GM23248 (cell line): ENCODE measurements at places on chromosomes 2 and 18.
A peak's percentile ranks its signal among the peaks of the same experiment; 100 is the strongest.

DNA sequence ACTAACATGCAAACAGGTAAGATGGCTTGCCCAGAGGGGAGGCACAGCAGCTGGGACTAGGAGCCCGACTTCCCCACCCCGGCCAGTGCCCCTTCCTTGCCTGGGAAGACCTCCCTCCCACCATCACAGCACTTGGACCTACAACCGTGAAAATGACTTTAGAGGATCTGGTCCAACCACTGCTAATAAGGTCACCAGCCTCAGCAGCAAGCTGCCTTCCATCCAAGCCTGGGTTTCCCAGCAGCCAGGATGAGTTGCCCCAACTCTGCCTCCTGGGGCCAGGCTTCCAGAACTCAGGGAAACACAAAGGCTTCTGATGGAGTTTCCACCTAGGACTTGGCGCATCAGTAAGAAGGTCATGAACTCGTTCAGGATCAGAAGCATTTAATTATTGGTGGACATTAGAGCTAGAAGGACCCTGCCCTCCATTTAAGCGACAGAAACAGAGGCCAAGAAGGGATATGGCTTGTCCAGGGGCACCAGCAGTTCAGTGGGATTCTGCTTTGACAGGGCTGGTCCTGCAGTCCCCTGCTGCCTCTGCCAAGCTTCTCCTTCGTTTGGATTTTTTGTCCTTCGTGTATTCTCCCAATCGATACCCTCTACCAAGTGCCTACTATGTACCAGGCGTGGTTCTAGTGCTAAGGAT is 403.0 kb upstream of the ID2 start:
- 0 out of 2 replicates have a peak, but pooled peaks cover 3% of the 10 kb centered on the region for H3K27me3 ChIP-seq
- DNase-seq: no peak
- no peak overlapping the region for H3K4me3 ChIP-seq

DNA sequence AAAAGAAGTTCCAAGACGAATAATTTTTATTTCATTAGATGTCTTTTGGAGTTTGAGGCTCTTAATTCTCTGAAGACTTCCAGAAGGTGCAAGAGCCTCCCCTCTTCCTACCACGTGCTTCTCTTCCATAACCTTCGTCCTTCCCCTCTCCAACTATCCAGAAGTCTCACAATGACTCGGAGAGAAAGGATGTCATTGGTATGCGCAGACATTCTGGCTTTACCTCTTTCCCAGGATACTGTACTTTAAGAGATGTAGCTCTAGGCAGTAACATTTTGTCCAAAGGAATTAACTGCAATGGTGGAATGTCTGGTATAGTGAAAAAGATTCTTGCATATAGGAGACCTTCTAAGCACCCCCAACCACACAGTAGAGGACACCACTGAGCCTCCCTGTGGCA is 249.0 kb upstream of the OSR1 start:
- no peaks in the 10 kb centered on the region for H3K36me3 ChIP-seq
- peaks cover 37% of the 10 kb centered on the region for H3K4me1 ChIP-seq
- H3K27me3 ChIP-seq: no peaks in the 10 kb centered on the region
- DNase-seq: peak; percentile 35
- H3K4me3 ChIP-seq: peak overlapping the region; percentile 30

DNA sequence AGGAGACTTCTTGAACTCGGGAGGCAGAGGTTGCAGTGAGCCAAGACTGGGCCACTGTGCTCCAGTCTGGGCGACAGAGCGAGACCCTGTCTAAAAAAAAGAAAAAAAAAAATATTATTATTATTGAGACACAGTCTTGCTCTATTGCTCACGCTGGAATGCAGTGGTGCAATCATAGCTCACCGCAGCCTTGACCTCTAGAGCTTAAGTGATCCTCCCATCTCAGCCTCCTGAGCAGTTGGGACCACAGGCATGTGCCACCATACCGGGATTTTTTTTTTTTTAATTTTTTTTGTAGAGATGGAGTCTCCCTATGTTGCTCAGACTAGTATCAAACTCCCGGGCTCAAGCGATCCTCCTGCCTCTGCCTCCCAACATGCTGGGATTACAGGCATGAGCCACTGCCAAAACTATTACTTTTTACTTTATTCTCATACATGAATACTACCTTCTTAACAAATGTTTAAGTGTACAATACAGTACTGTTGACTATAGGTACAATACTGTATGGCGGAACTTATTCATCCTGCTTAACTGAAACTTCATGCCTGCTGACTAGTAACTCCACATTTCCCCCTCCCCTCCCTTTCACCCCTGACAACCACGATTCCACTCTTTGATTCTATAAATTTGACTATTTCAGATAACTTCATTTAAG is 15.5 kb downstream of the FBXO11 start:
- no peak overlapping the region for H3K27ac ChIP-seq
- no peaks in the 10 kb centered on the region for H3K27me3 ChIP-seq

DNA sequence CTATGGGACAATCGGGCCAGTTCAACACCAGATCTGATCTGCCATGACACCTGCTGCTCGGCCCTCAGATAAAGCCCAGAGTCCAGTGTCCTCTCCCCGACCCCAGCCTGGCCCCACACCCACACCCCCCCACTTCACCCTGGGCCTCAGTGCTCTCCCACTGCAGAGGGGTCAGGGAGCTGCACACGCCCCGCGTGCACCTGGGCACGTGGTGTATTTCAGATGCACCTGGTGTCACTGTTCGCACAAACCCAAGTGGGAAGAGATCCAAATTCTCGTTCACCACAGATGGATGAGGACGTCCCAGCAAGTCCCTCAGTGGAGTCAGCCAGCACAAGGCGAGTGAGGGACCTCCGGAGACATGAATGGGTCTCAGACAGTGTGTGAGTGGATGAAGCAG is 161.3 kb downstream of the RTP5 start:
- peaks cover 70% of the 10 kb centered on the region for H3K27me3 ChIP-seq
- peaks cover 12% of the 10 kb centered on the region for H3K4me1 ChIP-seq
- H3K4me3 ChIP-seq: no peak overlapping the region

GRCh38 chr2:115071534-115071933 is 629.1 kb downstream of the DPP10 start:
- no peak overlapping the region for H3K27ac ChIP-seq
- no peaks in the 10 kb centered on the region for H3K4me1 ChIP-seq
- H3K4me3 ChIP-seq: no peak overlapping the region
- no peaks in the 10 kb centered on the region for H3K27me3 ChIP-seq

- H3K27me3 ChIP-seq: no peaks in the 10 kb centered on the region
- no peak for DNase-seq
- H3K27ac ChIP-seq: no peak overlapping the region
- no peaks in the 10 kb centered on the region for H3K36me3 ChIP-seq
- no peak overlapping the region for H3K4me3 ChIP-seq
These were observed 351.4 kb upstream of the CDH20 start for GRCh38 chr18:60981682-60982328.

DNA sequence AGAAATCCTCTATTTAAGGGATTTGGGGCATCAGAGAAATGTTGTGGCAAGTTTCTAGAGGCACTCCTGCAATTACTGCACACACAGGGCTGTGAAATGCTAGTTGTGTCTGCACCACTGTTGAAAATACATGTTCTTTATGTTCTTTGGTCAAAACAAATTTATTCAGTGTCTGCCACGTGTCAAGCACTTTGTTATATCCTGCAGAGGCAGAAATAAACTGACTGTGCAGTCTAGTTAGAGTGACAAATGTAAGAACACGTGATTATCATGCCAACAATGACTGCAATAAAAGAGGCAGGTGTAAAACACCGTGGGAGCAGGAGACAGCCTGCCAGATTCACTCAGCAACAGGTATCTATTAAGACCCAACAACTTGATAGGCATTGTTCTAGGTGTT is 423.3 kb downstream of the LRP1B start:
- no peaks in the 10 kb centered on the region for H3K27me3 ChIP-seq
- H3K4me1 ChIP-seq: no peaks in the 10 kb centered on the region
- H3K36me3 ChIP-seq: no peaks in the 10 kb centered on the region
- no peak overlapping the region for H3K27ac ChIP-seq
- H3K4me3 ChIP-seq: no peak overlapping the region
- DNase-seq: no peak

- no peak overlapping the region for H3K27ac ChIP-seq
- H3K4me3 ChIP-seq: no peak overlapping the region
- no peaks in the 10 kb centered on the region for H3K27me3 ChIP-seq
- no peak for DNase-seq
These were observed 3.9 kb downstream of the TP53I3 start for GRCh38 chr2:24080701-24081100.

GRCh38 chr2:112915300-112916144 is 4.6 kb downstream of the IL37 start:
- H3K4me3 ChIP-seq: no peak overlapping the region
- H3K4me1 ChIP-seq: no peaks in the 10 kb centered on the region
- peaks cover 27% of the 10 kb centered on the region for H3K27me3 ChIP-seq
- H3K27ac ChIP-seq: no peak overlapping the region
- no peaks in the 10 kb centered on the region for H3K36me3 ChIP-seq

DNA sequence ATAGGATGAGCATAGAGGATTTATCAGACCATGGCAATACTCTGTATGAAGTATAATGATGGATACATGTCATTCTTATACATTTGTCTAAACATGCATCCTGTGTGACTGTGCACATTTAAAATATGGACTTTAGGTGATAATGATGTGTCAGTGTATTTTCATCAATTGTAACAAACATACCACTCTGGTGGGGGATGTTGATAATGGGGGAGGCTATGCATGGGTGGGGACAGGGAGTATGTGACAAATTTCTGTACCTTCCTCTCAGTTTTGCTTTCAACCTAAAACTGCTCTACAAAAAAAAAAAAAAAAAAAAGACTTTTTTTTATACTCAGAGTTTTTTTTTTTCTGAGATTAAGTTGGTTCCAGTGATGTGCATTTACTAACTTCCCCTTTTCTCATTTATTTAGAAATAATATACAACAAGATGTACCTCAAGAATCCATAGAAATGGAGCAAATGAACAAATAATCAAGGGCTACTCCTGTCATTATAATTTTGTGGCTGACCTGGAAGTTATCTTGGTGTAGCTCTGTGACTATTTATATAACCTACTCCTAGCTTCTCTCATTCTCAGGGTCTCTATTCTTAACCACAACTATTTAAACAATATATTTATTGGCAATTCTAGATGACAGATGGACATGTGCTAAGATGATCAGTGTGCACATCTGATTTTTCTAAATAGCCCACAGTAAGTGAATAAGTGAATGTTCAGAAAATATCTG is 108.9 kb upstream of the ITGA4 start:
- H3K27me3 ChIP-seq: no peaks in the 10 kb centered on the region
- H3K4me3 ChIP-seq: no peak overlapping the region
- DNase-seq: no peak
- H3K4me1 ChIP-seq: no peaks in the 10 kb centered on the region
- H3K36me3 ChIP-seq: no peaks in the 10 kb centered on the region

DNA sequence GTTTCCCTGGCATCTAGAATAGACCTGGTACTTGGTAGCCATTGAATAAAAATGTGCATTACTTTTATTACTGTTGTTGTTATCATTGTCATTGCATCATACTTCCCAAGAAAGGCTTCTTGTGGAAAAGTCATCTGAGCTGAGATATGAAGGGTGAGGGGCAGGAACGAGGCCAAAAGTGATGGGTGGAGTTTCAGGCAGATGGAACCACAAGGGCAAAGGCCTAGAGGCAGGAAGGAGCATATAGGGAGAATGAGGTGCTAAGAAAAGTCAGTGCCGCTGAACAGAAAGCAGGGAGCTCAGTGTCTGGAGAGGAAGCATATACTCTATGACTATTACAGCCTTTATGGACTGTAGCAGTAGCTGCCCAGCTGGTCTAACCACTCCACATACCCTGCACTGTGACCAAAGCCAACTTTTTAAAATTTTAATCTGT is 219.3 kb downstream of the SPP2 start:
- H3K4me1 ChIP-seq: peaks cover 8% of the 10 kb centered on the region
- no peaks in the 10 kb centered on the region for H3K27me3 ChIP-seq
- no peak overlapping the region for H3K27ac ChIP-seq
- H3K36me3 ChIP-seq: no peaks in the 10 kb centered on the region
- DNase-seq: peak; percentile 38
- H3K4me3 ChIP-seq: no peak overlapping the region

DNA sequence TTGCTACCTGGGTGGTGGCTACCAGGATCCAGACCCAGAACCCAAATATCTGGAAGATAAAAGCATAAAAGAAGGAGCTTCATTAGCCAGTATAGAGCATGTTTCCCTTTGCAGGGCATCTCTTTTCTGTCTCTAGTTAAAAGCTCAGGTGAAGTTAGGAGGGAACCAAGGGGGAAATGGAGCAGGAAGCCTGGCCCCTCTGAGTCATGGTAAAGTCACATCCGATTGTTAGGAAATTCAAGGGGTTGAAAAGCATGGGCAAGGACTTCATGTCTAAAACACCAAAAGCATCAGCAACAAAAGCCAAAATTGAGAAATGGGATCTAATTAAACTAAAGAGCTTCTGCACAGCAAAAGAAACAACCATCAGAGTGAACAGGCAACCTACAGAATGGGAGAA is 126.9 kb downstream of the RPIA start:
- no peaks in the 10 kb centered on the region for H3K4me1 ChIP-seq
- H3K4me3 ChIP-seq: no peak overlapping the region
- H3K36me3 ChIP-seq: no peaks in the 10 kb centered on the region
- no peak overlapping the region for H3K27ac ChIP-seq
- no peak for DNase-seq
- no peaks in the 10 kb centered on the region; the same call in 1 of the 2 replicates for H3K27me3 ChIP-seq

- no peak overlapping the region for H3K4me3 ChIP-seq
- H3K36me3 ChIP-seq: no peaks in the 10 kb centered on the region
- H3K27me3 ChIP-seq: no peaks in the 10 kb centered on the region
- DNase-seq: no peak
- peak overlapping the region; percentile 38 for H3K27ac ChIP-seq
These were observed 43.2 kb downstream of the CYB5A start for GRCh38 chr18:74248595-74248994.

GRCh38 chr18:21115519-21116411 is 4.2 kb upstream of the ROCK1 start:
- DNase-seq: peak; percentile 94
- no peaks in the 10 kb centered on the region for H3K27me3 ChIP-seq
- peaks cover 50% of the 10 kb centered on the region for H3K4me1 ChIP-seq
- peak overlapping the region; percentile 94 for H3K27ac ChIP-seq

GRCh38 chr2:233247116-233247515 is 4.4 kb upstream of the ATG16L1 start:
- H3K4me1 ChIP-seq: peaks cover 4% of the 10 kb centered on the region; the same call in 1 of the 2 replicates
- no peak overlapping the region for H3K4me3 ChIP-seq
- no peak overlapping the region for H3K27ac ChIP-seq
- H3K27me3 ChIP-seq: no peaks in the 10 kb centered on the region
- DNase-seq: no peak

GRCh38 chr2:217954971-217955740 is 47.6 kb downstream of the TNS1 start:
- H3K4me1 ChIP-seq: peaks cover 14% of the 10 kb centered on the region
- H3K27ac ChIP-seq: no peak overlapping the region
- no peak for DNase-seq
- peaks cover 4% of the 10 kb centered on the region; the same call in 1 of the 2 replicates for H3K36me3 ChIP-seq
- H3K27me3 ChIP-seq: no peaks in the 10 kb centered on the region

GRCh38 chr2:85852937-85853498 is 35.8 kb downstream of the ST3GAL5 start:
- H3K4me3 ChIP-seq: peak overlapping the region; percentile 59
- H3K27me3 ChIP-seq: no peaks in the 10 kb centered on the region
- peak; percentile 76 for DNase-seq
- no peaks in the 10 kb centered on the region for H3K36me3 ChIP-seq
- peaks cover 31% of the 10 kb centered on the region for H3K4me1 ChIP-seq
